ENCODE measurements at places on chromosomes 1 and 21.

- DNase-seq = no peak
Observed at GRCh38 chr21:43954896-43955295, 57.2 kb upstream of the TRAPPC10 start.

- DNase-seq = peak; percentile 56
Observed at GRCh38 chr1:239952348-239953308, 139.1 kb upstream of the FMN2 start.

DNA sequence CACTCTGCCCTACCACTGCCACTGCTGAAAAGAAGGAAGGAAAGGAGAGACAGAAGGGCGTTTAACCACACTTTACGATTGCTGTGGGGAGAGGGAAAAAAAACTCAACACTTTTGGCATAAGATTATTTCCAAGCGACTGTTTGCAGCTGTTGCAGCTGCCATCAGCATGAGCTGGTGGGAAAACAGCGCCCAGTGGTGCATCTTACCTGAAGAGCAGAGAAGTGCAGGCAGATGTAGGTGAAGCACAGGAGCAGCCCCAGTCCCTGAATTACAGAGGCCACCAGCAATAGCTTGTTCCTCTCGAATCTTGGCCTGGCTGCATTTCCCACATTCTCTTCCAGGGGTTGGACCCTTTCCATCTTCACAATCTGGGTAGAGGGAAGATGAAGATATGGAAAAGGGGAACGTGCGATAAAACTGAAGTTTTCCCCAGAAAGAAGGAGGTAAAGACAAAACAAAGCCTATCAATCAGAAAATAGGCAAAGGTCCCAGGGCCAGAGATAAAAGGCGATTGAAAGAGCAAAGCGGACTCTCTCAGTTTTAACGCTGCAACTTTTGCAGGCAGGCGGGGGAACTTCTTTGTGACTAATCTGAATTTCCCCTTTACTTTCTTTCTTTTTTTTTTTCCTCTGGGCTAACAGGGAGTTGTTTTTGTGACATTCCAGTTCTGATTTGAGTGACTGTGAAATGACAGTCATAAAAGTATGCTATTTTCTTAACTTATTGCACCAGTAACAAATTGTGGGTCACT, at the start of gene TNFSF4:
Gene TNFSF4, minus strand, starts transcription at position 516 of the 753 bp plus-strand sequence. Its CDS starts 155 bp downstream, at position 361.
- DNase-seq = no peak

DNA sequence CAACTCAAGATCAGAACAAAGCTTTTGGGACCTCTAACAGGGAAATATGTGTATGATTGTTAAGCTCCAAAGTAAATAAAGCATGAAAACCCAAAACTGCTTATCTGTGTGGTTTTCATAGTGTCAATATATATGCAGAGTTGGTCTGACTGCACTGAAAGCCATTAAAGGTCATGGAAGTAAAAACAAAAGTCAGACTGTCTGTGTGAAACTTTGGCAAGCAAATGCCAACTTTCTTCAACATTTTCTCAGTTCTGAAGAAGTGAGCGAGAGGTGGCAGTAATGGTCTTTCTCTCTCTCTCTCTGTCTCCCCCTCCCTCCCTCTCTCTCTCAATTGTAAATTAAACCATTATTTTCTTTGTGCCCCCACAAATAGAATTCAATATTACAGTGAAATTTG, 100.1 kb upstream of the S1PR1 start:
- no peak for DNase-seq

DNA sequence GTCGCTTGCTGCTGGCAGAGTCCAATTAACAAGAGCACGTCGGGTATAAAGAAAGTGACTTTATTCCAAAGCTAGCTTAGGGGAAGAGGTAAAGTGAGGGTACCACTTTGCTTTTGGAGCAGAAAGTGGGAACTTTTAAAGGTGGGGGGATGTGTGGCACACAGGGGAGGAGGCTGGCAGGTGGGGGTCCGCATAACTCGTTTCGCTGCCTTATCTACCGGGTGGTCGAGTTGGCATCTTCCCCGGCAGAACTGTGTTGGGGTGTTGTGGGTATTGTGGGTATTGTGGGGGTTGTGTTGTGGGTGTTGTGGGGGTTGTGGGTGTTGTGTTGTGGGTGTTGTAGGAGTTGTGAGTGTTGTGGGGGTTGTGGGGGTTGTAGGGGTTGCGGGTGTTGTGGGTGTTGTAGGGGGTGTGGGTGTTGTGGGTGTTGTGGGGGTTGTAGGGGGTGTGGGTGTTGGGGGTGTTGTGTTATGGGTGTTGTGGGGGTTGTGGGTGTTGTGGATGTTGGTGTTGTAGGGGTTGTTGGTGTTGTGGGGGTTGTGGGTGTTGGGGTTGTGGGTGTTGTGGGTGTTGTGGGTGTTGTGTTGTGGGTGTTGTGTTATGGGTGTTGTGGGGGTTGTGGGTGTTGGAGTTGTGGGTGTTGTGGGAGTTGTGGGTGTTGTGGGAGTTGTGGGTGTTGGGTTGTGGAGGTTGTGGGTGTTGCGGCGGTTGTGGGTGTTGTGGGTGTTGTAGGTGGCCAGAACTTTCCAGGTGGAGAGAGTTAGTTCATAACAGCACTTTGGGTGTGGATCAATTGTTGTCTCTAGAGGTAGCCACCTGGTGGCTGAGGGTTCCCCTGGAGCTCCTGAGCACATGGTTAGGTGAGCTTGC, 52.7 kb downstream of the AGPAT3 start:
- peak; percentile 76 for DNase-seq

DNA sequence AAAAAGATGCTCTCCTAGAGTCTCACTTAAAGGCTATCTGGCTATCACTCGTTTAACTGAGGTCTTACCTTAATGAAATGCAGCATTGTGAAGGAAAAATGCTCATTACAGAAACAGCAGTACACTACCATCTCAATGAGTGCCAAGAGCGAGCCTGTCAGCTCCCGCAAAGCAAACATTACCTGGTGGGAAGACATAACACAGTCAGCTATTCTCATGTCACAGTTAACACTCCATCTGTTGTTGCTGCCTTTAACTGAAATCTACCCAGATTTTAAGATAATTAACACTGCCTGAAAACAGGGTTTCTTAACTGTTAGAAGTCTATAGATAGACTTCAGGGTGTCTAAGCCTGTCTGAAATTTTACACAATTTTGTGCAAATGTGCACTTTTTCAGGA, 39.1 kb downstream of the PCSK9 start:
- DNase-seq = no peak

DNA sequence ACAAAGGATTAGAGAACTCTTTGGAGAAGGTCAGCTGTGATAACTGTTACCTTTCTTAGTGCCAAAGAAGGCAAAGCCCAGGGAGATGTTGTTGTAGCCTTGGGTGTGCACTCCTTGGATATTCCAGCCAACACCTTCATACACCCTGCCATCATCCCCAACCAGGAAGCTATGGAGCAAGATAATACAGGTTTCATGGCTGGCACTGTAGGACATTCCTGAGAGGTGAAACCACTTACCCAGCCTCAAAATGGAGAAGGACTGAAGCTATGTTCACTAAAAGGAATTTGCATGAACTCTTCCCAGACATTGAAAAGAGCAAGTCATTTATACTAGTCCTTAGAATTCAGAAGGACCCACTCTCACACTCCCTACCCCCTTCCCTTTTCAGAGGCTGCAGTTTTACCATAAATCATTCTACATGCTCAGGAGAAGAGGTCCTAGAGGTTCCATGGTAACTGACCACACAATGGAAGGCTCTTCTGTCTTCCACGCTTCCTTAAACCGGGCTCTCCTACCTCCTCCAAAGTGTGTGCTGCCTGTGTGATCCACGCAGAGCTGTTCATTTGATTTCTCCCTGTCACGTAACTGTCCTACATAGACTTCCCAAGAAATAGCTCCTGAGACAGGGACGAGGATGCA, 5.5 kb downstream of the PGLYRP4 start:
- no peak for DNase-seq

DNA sequence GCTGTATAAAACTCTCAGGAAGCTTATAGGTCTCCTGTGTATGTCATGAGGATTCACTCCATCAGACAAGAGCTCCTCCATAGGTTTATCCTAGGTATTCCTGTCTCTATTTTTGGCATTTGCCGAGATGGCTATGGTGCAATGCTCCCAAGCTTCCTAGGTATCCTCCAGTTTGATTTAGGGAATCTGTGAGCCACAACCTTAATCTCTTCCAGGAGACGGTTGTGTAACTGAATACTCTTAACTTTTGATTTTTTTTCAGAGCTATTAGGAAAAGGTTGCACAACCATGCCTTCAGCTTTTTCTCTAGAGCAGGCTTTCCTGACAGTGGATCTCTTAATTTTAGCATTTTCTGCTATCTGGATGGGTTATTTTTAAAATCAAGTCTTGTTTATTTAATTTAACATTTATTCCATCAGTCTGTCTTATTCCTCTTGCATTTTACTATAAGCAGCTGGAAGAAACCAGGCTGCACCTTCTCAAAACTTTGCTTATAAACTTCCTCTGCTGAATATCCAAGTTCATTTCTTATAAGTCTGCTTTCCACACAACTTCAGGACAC, 69.4 kb upstream of the BACE2 start:
- DNase-seq = no peak

DNA sequence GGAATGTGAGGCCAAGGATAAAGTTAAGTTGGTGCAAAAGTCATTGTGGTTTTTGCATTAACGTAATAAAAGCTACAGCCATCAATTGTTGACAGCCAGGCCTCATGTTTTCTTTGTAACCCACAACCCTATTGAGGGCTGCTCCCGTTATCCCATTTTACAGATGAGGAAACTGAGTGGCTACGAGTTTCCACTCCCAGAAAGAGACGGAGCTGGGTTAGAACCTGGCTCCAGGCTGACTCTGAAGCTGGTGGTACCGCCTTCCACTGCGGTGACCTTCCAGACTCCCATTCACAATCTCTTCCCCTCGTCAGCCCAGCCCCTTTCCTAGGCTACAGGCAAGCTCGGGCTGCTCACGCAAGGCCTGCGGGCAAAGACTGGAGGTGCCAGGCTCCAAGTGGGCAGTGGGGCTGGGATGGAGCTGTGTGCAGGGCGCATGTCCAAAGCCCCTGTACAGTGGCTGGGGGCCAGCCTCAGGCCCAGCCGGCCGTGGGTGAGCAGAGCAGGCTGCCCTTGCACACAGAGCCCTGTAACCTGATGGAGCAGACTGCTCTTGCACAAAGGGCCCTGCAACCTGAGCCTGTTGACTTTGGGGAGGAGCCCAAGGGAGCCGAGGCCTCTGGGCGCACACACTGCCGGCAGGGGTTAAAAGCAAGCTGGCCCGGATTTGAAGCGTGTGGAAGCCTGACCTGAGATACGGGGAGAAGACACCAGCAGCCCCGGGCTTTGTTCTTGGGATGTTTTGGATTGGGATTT, 97.4 kb upstream of the TMPRSS2 start:
- DNase-seq = no peak

- no peak for DNase-seq
Observed at GRCh38 chr1:241440904-241441303, 78.7 kb downstream of the FH start.

GRCh38 chr1:231301990-231302389, 35.7 kb downstream of the EXOC8 start:
- no peak for DNase-seq

DNA sequence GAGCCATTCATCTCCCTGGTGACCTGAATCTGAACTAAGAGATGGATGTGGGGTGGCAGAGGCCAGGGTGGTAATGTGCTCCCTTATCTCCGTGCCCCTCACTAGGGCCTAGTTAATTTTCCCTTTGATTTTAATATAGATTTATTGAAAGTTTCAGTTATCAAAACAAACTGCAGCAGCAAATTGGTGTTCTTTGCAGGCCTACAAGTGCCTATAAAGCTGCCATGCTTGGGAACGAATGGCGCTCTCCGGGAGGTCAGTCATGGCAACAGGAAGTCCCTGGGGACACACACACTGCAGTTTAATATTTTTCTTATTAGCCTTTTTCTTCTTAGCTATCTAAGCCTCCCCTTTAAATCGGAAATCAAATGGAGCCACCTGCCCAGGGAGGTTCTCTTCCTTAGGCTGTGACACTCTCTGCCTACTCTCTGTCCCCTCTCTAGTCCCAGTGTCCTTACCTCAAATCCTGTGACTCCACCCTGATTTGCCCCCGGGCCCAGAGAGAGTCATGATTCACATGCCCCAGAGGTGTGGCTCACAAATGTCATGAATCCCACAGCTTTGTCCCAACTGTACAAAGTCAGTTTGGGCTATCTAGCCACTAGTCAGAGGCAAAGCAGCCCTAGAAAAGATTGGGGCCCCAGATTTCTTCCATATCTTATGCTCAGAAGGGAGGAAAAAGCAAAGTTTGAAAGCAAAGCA, 4.3 kb upstream of the ERI3 start:
- DNase-seq = no peak

DNA sequence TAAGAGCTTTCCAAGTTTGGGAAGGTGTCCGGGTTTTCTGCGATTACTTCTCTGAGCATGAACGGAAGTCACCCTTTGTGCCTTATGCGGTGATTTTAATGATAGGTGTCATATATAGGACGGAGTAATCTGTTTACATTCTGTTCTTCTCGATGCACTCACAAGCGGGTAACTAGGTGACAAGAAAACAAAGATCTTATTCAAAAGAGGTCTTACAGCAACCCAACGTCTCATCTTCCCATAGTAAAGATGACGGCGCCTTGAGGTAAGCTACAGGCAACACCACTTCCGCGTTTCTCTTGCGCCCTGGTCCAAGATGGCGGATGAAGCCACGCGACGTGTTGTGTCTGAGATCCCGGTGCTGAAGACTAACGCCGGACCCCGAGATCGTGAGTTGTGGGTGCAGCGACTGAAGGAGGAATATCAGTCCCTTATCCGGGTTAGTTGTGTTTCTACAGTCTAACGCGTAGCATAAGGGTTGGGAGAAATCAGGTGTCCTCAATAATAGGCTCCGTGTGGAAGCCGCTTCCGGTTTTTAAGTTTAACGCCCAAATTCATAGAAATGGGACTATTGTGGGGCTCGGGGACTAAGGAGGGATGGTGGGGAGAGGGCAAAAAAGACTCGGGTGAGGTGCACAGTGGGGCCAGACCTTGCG, at the start of gene UFC1:
Gene UFC1, plus strand, starts transcription at position 297 of the 656 bp plus-strand sequence. Its CDS starts 20 bp downstream, at position 317.
- DNase-seq = peak; percentile 87

DNA sequence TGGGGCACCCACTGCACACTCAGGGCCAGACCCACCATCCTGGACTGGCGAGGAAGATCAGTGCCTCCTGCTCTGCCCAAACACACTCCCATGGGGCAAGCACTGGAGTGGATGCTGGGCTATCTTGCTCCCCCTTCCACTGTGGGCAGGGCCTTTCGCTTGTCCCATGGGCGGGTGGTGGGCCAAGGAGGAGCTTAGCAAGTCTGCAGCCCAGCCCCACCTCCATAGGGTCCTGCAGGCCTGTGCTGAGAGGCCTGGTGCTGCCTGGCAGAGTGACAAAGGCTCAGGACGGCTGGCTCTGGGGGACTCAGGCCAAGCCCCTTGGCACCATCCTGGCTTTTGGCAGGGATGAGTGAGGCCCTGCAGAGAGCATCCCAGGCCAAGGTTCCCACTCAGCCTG, 89.4 kb downstream of the PTPRU start:
- DNase-seq = no peak

- DNase-seq = no peak
Observed at GRCh38 chr1:225460737-225461532, 33.1 kb upstream of the LBR start.

DNA sequence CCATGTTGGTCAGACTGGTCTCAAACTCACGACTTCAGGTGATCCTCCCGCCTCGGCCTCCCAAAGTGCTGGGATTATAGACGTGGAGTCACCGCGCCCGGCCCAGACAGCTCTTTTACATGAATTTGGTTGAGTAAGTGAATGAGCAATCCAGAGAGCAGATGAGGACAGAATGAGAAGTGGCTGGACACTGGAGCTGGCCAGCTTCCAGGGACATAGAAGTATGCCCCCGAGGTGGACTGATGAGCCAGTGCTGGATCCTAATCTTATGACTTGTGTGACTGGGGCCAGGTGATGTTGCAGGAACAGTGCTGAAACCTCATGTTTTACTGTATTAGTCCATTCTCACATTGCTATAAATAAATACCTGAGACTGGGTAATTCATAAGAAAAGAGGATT, 35.9 kb upstream of the KANK4 start:
- no peak for DNase-seq

All from activated CD8-positive, alpha-beta memory T cell treated with anti-CD3 and anti-CD28 coated beads, Interleukin-2, amount 50 U/mL, for 48 hours (primary cell).